PC-3 (cell line): ENCODE measurements at places on chromosomes 7 and 10.

- DNase-seq, result no peak
Measured at GRCh38 chr10:125269716-125270115, 109.4 kb upstream of the CTBP2 start.

DNA sequence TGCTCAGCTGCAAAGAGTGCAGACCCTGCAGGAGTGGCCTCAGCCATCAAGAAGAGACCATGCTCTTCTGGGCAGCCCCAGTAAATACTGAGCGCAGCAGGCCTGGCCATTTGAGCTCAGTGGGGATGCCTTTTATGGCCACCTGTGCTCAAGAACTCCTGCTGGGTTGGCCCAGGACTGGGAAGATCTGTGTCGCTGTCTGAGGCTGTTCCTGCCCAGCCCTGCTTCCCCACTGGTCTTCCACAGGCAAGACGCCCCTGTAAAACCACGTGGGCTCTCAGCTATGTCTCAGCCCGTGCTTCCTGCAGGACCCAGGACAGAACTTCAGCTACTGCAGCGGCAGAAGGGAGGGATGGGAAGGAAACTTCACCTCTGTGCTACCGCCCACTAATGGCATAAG, 10.5 kb upstream of the PPIF start:
- no peak for DNase-seq

- no peak for DNase-seq
Measured at GRCh38 chr7:137269240-137269639, 74.3 kb downstream of the PTN start.

GRCh38 chr7:2737771-2738540, 50.0 kb downstream of the AMZ1 start:
- no peak for DNase-seq

GRCh38 chr7:26813432-26813831, 51.0 kb downstream of the SKAP2 start:
- no peak for DNase-seq

DNA sequence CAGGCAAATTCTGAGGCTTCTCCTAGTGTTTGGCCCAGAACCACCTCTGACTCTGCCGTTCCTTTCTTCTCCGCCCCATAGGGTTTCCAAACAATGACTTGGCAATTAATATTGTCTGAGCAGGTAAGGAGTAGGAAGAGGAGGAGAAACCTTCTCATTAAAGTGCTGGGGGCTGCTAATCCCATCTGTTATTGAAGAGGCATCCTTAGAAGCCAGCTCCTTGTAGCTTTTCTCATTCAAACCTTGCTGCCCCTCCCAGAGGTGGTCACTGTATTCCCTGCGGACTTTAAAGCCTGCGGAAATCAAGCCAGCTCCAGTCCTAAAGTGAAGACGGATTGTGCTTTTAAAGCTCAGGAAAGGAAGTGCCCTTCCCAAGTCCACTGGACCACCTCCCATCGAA, 1.4 kb upstream of the NKX1-2 start:
- DNase-seq, result no peak

- DNase-seq, result no peak
Measured at GRCh38 chr10:38003588-38003987, 6.9 kb upstream of the ZNF33A start.

GRCh38 chr10:11949152-11949551, 93.5 kb downstream of the UPF2 start:
- no peak for DNase-seq

GRCh38 chr10:75929630-75930161, 498.3 kb downstream of the LRMDA start:
- DNase-seq, result no peak

DNA sequence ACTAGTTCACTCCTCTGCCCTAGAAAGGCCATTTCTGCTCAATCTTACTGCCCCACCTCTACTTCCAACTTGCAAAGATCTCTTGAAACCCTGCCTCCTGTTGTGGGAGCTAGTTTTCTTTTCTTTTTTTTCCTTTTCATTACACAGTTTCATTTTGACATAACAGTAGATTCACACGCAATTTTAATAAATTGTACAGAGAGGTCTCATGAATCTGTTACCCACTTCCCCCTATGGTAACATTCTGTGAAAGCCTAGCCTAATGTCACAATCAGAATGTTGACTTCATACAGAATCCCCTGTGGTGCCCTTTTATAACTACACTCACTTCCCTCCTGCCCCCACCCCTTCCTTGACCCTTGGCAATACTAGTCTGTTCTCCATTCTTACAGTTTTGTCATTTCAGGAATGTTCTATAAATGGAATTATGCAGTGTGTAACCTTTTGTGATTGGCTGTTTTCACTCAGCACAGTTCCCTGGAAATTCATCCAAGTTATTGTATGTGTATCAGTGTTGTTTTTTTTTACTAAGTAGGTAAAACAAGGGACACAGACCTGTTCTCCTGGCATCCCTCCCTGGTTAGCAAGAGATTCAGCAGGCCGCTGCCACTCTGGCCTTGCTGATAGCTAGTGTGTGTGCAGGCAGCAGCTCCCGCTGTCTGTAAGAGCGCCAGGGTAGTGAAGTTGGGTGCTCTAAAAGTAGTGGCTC, 21.5 kb downstream of the CHST3 start:
- DNase-seq, result no peak

- DNase-seq, result no peak
Measured at GRCh38 chr10:5547681-5547930, 22.8 kb downstream of the CALML3 start.

GRCh38 chr7:70944516-70944915, 187.4 kb upstream of the GALNT17 start:
- no peak for DNase-seq

GRCh38 chr7:27714831-27715444, 25.0 kb upstream of the TAX1BP1 start:
- DNase-seq, result peak; percentile 29

GRCh38 chr7:128081351-128081750, 50.1 kb upstream of the LRRC4 start:
- DNase-seq, result no peak

- peak; percentile 99 for DNase-seq
Measured at GRCh38 chr10:79242620-79243152, 104.6 kb upstream of the PPIF start.

- peak; percentile 28 for DNase-seq
Measured at GRCh38 chr7:12456506-12456905, 52.8 kb upstream of the VWDE start.

DNA sequence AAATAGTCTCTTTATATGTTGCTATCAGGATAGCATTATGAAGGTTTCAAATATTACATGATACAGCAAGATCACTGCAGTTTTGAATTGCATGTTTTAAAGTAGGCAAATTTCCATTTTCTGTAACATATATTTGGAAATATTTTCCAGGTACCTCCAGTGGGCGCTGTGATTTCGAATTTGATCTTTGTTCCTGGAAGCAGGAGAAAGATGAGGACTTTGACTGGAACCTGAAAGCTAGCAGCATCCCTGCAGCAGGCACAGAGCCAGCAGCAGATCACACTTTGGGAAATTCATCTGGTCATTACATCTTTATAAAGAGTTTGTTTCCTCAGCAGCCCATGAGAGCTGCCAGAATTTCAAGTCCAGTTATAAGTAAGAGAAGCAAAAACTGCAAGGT, 299.0 kb downstream of the MALRD1 start:
- DNase-seq, result peak; percentile 4

DNA sequence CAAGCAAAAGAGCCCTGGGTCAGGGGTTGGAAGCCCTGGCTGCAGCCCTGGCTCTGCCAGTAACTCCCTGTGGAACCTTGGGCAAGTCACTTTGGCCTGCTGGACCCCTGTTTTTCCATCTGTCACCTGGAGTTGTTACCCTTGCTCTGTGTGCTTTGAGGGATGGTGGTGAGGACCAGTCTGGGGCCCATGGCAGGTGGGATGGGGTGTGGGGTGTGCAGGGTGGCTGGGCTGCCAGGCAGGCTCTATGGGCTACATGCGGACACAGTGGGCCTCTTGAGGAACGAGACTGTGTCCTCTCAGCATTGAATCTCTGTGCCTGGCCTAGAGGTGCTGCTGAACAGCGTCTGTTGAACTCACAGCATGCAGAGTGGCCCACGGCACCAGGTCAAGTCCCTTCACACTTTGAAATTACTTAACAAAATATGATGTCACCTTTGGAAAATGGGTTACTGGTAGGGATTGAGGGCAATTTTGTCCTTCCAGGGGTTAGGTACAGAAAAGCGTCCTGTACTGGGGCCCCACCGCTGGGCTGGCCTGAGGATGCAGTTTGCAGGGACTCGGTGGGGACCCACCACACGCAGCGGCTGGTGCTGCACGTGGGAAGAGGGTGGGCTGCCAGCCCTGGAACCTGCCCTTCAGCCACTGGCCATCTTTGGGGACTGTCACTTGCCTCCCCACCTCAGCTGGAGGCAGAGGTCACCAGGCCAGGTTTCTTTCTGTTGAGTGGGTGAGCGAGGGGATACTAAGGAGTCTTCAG, 45.3 kb downstream of the PRF1 start:
- no peak for DNase-seq

DNA sequence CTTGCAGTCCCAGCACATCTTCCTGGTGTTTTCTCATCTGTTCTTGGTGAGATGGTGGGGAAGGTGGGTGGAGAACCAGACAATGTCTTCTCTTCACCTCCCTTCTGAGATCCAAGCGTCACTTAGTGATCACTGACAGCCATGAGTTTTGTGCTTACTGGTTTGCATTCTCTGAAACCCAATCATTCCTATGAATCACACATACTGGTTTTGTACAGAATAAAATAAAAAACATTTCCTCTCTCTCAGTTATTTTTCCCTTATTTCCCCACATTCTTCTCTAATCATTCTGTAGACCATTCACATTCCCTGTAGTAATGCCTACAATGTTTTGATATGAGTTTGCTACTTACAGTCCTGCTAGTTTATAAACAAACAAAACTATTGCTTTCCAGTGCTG, 143.8 kb upstream of the SLC13A1 start:
- DNase-seq, result no peak

GRCh38 chr10:103197174-103197573, 4.1 kb upstream of the NT5C2 start:
- DNase-seq, result peak; percentile 37

DNA sequence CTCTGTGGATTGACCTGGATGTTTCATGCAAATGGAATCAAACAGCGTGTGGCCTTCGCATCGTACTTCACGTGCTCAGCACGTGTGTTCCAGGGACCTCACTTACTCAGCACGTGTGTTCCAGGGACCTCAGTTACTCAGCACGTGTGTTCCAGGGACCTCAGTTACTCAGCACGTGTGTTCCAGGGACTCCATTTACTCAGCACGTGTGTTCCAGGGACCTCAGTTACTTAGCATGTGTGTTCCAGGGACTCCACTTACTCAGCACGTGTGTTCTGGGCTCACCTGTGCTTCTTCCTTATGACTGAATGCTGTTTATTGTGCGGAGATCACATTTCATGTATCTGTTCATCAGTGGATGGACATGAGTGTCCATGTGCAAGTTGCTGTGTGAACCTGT, 22.0 kb downstream of the INPP5A start:
- no peak for DNase-seq

DNA sequence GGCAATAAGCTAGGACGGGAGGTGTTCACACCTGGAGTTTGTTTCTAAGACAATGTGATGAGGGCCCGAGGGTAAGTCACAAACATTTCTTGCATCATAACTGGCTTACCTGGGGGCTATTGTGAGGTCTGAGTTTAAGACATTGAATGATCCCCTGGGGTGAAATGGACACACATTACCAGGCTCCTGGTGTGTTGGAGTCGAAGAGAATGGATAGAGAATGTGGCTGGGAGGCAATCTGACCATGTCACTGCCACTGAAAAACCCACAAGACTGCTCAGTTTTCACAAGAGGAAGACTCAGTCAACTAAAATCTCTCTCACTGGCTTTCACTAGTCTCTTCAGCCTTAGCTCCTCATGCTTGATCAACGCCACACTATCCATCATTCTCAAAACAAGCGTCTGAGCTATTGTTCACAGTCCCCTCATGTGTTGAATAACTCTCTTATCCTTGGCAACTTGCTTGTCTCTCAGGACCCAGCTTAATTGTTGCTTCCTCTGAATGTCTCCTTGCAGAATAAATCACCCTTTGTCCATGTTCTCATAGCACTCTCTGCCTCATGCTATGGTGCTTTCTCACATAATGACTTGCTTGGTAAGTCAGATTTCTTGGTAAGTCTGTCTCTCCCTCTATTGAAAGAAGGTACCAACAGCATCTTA, at the start of gene C10orf120:
Gene C10orf120 (minus strand): TSS at position 51 of the 660 bp plus-strand sequence. CDS start 56 bp downstream, outside the sequence.
- DNase-seq, result no peak

GRCh38 chr10:49410365-49411074, 14.6 kb upstream of the DRGX start:
- DNase-seq, result peak; percentile 46

GRCh38 chr10:89431977-89432376, 17.6 kb downstream of the IFIT5 start:
- DNase-seq, result peak; percentile 89

DNA sequence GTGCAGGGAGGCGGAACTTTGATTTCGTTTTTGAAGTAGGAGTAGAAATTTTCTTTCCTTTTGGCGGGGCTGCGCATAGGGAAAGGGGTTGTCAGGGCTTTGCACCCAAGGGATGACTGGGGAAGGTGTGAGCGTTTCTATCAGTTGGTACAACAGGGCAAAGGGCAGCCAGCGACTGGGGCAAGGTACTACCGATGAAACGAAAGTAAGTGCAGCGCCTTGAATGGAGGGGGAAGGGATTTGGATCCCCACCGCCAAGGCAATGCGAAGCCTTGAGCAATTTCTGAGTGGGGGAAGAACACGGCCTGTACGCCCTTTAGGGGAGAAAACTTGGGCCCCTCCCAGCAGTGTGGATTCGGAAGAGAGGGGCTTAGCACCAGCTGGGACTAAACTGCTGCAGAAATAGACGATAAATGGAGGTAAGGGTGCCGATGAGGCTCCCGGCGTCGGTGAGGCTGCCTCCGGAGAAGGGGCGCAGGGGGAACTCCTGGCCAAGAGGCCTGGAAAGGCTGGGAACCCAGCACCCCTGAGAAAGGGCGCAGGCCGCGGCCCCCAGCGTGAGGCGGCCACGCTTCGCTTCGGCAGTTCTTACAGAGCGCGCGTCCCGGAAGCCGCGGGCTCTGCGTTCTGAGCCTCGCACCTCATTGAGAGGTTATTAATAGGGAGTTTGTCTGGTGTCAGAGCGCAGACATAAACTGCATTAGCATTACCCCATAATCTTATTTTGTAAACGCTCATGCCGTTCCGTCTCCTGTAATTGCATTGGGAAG, 10.0 kb upstream of the TLX1 start:
- DNase-seq, result no peak

- DNase-seq, result peak; percentile 51
Measured at GRCh38 chr10:90204131-90204955, 503.0 kb downstream of the KIF20B start.

GRCh38 chr10:13231190-13231589, 3.0 kb downstream of the UCMA start:
- DNase-seq, result no peak

DNA sequence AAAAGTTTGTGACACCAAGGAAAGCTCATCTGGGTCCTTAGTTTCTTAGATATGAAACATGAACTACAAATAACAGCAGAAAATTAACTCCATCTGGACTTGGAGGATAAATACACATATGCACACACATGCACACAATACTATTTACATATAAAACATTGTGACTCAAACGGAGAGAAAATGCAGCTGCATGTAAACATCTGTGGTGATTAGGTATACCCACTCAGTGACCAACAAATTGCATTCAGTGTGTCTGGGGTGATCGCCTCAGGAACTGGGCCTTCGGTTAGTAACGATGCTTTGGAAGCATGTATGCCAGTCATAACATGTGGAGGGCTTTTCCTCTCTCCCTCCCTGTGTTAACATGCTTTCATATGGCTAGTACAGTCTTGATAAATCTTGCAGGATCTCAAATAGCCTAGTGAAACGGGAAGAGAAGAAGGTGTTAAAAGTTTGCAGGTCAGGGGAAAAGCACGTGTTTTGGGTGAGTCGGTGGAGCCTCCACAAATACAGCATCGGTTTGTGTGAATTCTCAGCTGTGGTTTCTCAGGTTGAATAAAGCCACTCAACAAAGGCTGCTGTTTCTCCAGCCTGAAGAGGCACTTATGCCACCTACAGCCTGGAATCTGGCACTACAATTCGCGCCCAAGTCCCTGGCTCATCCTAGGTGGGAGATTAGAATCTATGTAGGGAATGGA, 8.7 kb upstream of the GLRX3 start:
- DNase-seq, result peak; percentile 72
